Calu3 (cell line): ENCODE measurements at places on chromosomes 7 and 10. TPM values are rescaled to one million over a fixed set of nuclear protein-coding genes. Genes with fewer than 3 reads are reported as not detected.
A peak's percentile ranks its signal among the peaks of the same experiment; 100 is the strongest.

- DNase-seq = peak; percentile 46
Observed at GRCh38 chr10:132447446-132448247, 50.6 kb downstream of the PWWP2B start.

GRCh38 chr7:31735991-31736982 is 49.3 kb downstream of the PPP1R17 start:
- DNase-seq = peak; percentile 86

The GBX1 gene
- not detected in 2 replicates for total RNA-seq

- no peak for DNase-seq
Observed at GRCh38 chr10:86653379-86653778, 968 bp upstream of the OPN4 start.

GRCh38 chr7:29343399-29343798 is 148.8 kb downstream of the CHN2 start:
- no peak for DNase-seq

DNA sequence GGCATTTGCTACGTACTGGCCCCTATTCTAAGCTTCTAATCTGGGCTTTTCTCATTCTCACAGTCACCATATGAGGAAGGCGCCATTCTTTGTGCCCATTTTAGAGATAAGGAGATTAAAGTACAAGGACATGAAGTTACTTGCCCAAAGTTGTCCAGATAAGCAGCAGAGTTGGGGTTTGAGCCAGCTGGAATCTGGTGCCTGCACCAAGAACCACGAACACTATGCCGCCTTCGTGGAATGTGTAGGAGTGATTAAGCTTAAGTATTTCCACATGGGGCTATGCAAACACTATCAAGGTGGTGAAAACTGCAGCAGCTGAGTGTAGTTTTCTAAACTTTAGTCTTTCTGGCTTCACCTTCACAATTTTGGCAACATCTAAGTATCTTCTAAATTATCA is 342.7 kb upstream of the ETV1 start:
- no peak for DNase-seq

- no peak for DNase-seq
Observed at GRCh38 chr10:95741807-95742467, 14.0 kb upstream of the ENTPD1 start.

The HYCC1 gene
- 12.7 and 14.2 TPM in 2 replicates for total RNA-seq

DNA sequence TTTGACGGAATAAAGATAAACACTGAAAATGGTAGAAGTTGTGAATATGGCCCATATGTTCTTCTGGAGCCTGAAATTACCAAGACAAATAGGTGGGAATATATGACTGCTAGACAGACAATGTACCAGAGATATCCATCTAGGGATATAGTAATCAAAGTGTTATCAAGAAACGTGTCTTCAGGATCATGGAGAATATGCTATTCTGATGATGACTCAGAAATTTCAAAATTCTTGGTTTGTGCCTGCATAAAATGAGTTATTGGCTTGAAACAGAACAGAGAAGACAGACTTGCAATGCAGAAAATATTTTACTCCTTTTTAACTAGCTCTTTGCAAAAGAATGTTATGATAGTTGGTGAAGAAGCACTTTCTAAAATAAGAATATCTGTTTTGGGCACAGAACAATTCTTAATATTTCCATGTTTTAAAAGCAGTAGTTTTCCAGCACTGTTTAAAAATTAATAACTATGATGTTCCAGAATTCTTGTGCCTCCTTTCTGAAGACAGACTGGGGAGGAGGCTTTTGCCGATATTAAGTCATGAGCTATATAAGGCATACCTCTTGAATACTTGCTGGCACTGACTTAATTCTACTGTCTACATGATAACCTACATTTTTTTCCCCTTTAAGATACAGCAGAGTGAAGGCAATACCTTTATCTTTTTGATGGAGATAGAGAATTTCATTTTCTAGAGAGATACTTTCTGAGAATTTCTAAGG is 34.4 kb upstream of the CABCOCO1 start:
- DNase-seq = no peak

The EBF3 gene
- total RNA-seq = not detected in 2 replicates

The POR gene
- total RNA-seq = 65.8 and 83.1 TPM in 2 replicates

The CFAP43 gene
- total RNA-seq = 0.94 and 1.1 TPM in 2 replicates

GRCh38 chr7:16563281-16564022 is 36.8 kb downstream of the LRRC72 start:
- DNase-seq = no peak

- no peak for DNase-seq
Observed at GRCh38 chr10:132806561-132807003, 20.6 kb upstream of the NKX6-2 start.

DNA sequence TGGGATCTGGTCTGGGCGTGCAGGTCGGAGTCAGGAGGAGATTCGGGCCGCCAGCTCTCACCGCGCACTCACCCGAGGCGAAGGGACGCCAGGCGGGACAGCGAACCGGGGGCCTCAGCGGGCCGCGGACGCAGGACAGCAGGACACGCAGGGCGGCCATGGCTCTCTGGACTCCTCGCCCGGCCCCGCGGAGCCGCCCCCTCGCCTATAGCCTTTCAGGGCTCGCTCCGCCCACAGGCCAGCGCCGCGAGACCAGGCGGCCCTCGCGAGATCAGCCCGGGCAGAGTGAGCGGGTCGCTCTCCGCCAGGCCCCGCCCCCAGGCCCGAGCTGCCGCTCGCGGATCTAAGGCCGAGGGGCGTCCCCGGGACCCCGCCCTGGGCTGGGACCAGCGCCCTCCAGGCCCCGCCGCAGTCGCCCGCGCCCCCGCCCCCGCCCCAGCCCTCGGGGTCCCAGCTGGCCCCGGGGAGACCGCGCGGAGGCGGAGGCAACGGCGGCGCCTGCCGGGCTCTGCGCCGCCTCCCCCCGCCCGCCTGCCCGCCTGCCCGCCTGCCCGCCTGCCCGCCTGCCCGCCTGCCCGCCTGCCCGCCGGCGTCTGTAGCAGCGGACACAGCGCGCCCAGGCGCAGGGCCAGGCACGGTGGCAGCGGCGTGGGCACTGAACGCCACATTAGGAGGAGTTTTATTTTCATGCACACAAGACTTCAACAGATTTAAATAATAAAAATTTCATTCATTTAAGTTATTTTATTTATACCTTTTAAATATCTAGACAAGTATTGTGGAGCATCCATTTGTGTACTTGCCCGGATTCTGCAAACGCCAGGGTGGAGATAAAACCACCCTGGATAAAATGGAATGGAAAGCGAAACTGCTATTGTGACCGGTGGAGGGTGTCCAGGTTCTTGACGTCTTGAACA is at the start of gene ECHS1:
TSS of gene ECHS1 (minus strand) at position 181 of the 917 bp plus-strand sequence. CDS start at position 160, 21 bp downstream.
- peak; percentile 94 for DNase-seq

GRCh38 chr10:55628260-55628701 is 732.8 kb downstream of the ZWINT start:
- DNase-seq = no peak

The SEMA3C gene
- total RNA-seq = 61.1 and 67.7 TPM in 2 replicates

DNA sequence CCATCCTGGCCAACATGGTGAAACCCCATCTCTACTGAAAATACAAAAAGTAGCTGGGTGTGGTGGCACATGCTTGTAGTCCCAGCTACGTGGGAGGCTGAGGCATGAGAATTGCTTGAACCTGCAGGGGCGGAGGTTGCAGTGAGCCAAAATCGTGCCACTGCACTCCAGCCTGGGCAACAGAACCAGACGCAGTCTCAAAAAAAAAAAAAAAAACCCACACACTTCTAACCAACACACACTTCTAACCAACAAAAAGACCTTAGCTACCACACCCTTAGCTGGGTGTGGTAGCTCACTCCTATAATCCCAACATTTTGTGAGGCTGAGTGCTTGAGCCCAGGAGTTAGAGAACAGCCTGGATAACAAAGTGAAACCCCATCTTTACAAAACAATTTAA is 33.9 kb upstream of the SPOCK2 start:
- DNase-seq = no peak

The XRCC2 gene
- total RNA-seq = 22.1 and 23.1 TPM in 2 replicates

- DNase-seq = no peak
Observed at GRCh38 chr10:132304756-132305509, 2.8 kb downstream of the STK32C start.

DNA sequence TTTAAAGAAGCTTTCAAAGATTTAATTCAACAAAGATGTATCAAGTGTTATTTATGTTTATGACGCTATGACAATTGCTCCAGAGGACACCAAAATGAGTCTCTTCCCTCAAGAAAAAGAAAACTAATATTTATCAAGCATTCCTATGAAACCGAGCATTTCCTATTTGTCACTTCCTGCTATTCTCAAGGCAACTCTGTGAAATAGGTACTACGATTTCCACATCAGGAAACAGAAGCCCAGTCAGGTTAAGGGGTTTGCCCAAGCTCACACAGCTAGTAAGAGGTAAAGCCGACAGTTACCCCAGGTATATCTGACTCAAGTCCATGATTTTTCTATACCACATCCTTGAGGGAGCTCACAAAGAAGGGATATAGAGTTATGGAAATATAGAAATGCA is 85.9 kb downstream of the TRIL start:
- DNase-seq = no peak

The NKX1-2 gene
- total RNA-seq = not detected in 2 replicates

The PRXL2A gene
- total RNA-seq = 61.4 and 67.2 TPM in 2 replicates

GRCh38 chr10:34581801-34582532 is 233.1 kb downstream of the PARD3 start:
- no peak for DNase-seq

DNA sequence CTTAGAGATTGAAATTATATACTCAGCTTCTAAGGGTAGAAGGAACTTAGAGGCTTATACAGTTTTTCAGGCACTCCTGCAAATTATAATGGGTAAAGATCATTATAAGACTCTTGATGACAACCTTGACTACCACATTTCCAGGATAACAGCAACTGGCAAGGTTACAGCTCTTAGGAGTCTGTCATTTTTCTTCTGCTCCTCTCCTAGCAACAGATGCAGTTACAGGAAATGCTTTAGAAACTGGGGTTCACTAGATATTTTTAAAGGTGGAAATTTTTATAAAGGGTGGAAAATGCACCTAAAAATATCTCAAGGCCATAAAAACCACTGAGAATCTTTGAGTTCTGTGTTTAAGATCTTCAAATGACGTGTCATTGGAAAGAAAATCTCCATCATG is 185.8 kb downstream of the RELN start:
- DNase-seq = no peak

- DNase-seq = no peak
Observed at GRCh38 chr7:5451391-5451790, 27.8 kb upstream of the TNRC18 start.

DNA sequence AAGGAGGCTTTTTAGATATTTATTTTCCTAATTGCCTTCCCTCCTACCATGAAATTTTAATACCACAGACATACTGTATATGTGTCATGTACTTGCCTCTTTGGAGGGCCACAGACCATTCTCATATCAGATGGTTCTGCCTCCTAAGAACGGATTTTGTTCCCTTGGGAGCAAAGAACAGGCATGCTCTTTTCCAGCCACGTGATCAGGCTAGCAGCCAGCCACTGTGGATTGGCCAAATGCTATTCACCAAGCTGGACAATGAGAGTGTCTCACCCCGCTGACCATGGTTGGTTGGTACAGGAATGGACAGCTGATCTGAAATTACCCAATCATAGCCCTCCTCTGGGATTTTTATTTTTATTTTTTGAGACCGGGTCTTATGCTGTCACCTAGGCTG is 21.5 kb upstream of the CRHR2 start:
- no peak for DNase-seq

DNA sequence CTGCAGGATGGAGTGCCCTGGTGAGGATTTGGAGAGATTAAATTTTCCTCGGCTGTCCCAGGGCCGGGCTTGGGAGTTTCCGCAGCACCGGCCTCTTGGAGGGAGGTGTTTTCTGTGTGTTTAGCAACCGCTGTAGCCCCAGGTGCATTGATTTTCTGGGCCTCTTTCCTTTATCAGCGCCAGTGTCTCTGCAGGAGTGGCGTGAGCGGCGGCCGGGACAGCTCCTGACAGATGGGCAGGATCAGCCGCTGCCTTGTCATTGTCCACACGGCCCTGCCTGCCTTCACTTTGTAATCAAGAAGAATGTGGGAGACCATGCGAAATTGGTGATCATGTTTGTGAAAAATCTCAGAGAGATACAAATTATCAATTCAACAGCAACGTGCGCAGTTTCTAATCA is 32.4 kb downstream of the NKX6-2 start:
- DNase-seq = no peak

DNA sequence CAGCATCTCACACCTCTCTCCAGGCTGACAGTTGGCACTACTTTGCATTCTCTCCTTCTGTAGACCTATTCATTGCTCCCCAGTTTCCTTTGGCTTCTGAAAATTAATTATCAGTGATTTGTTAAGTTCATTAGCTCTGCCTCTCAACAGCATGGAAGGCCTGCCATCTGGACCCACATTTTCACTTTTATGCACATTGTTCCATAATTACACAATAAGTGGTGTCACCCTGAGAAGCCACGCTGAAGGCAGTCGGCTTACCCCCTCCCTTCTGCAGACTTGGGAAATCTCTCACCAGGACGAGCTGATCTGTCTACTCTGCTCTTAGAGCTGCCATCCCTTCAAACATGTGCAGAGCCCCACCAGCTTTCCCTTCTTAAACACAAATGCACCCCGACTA is 64.7 kb downstream of the SLIT1 start:
- no peak for DNase-seq

The ATE1 gene
- total RNA-seq = 17.3 and 18.7 TPM in 2 replicates

DNA sequence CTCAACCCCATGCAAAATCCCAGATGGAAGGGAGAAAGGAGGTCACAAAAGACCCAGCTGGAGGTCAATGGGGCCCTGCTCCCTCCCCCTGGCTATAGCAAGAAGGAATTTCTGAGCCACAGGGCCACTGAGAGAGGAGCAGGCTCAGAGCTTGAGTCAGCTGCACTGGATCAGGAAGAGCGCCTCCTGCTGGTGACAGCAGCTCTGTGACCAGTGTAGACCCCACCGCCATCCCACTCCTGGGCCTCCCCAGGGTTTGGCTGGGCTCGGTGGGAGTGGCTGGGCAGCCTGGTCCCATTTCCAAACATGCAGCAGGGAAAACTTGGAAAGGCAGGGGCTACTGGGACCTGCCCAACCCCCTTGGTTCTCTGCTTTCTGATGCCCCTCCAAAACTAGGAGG is 31.5 kb upstream of the PRLHR start:
- no peak for DNase-seq

DNA sequence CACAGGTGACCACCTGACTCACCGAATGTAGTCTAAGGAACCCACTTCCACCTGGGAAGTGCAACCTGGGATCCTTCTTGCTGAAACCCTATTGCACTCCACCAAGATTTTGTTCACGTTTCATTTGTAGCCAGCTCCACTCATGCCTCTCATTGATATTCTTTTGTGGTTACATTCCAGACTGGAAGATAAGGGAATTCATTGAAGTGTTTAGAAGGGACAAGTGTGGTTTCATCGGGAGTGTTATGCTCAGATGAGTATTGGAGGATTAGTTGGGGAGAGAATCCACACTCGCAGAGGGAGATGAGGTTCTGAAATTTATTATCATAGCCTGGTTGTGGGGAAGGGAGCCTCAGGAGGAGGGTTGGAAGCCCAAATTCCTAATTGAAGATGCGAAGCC is 320.4 kb downstream of the KCNMA1 start:
- no peak for DNase-seq
